Fibroblast of upper back skin (primary cell): ENCODE measurements at places on chromosomes 4 and X.

DNA sequence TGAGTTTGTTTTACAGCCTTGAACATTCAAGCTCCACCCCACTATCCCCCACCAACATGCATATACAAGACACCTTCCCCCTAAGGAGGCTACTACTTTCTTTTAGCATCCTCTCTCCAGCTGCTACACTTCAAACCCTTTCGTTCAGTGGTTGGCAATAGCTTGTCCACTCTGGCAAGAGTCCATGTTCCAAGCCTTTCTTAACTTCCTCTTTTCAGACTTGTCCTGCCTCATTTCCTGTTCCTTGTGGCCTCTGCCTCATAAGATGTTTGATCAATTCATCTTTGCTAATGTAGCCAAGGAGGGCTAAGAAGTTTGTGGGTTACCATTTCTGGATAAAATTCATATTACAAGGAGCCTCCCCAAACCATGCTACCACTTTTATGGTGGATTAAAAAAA lies 20.8 kb upstream of the ZCCHC12 start:
- peak; percentile 33 for DNase-seq

GRCh38 chr4:2141762-2142451 lies 82.8 kb downstream of the NAT8L start:
- no peak for DNase-seq

- no peak for DNase-seq
Measured at GRCh38 chr4:26279446-26279845, 41.4 kb upstream of the RBPJ start.

- peak; percentile 28 for DNase-seq
Measured at GRCh38 chr4:48467891-48468290, 15.3 kb upstream of the SLC10A4 start.

DNA sequence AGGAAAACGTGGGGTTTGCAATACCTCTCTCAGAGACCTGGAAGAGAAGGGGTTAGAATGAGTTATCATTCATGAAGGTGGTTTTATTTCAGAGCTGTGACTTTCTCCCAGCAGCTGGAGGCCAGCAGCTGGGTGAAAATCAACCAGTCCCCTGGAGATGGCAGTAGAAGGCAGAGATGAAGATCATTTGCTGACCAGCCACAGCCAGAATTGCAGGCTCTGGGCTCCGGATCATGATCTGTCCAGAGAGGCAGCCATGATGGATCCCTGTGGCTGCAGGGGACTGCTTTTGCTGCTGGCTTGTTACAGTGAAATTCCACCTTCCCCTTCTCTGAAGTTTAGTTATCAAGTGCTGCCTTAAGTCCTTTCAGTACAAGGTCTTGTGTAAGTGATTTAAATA lies 46.9 kb upstream of the TAB3 start:
- DNase-seq = no peak

DNA sequence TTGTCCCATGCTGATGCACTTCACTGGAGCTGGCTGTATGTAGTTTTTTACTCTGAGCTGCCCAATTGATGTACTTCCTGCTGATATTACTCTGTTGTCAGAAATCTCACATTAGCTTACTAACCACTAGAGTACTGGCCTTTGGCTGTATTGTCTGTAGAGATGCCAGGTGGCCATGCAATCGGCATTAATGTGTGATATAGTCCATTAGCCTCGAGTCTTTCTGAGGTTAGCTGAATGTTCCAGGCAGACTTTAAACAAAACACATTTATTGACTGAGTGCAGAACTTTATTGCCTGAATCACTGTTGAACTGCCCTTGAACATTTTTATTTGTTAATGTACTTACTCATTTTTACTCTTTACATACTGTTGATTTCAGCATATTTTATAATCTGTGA lies 335.2 kb downstream of the PCDH10 start:
- no peak for DNase-seq

DNA sequence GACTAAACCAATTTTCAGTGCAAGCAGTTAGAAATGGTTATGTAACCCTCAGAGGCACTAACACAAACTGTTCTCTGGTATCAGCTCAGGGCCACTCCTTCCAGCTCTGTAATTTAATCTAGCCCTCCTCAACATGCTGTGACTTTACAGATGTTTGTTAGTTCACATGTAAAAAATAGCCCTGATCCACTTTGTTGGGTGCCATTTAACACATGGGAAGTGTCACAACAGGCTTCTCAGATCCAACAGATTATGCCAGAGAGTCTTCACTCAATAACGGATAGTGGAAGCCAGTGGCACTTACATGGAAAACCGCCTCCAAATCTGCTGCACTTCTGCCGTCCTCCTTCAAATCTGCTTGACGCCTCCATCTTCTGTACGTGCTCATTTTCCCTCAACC lies 51.6 kb downstream of the ATP8A1 start:
- DNase-seq = no peak

DNA sequence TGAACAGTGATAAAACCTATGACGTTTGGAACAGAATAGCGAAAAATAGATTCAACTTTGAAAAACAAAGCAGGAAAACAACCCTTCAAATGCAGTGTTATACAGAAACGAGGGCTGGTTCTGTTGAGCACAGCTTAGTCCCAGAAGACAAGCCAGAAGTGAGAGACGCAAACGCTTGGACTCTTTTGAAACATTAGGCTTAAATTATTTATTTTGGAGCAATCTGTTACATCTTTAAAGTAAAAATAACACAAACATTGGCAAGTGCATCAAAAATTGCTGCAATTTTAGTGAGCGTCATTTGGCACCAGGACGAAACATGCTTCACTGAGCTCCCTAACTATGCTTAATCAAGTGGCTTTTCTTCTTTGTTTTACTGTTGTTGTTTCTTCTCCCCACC lies 63.5 kb downstream of the ENPP6 start:
- DNase-seq = no peak

DNA sequence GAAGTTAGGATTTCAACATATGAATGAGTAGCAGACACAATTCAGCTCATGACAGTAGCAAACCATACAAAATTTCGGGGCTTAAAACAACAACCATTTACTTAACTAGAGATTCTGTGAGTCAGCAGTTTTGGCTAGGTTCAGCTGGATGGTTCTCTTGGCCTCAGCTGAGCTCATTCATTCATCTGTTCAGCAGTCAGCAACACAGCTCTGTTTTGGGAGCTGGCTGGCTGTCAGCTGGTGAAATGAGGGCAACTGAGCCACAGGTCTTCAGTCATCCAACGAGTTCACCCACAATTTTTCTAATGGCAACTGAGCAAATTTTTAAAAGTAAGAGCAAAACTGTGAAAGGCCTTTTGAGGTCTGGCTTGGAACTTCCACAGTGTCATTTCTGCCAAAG lies 2005.1 kb upstream of the AGA start:
- peak; percentile 13 for DNase-seq

DNA sequence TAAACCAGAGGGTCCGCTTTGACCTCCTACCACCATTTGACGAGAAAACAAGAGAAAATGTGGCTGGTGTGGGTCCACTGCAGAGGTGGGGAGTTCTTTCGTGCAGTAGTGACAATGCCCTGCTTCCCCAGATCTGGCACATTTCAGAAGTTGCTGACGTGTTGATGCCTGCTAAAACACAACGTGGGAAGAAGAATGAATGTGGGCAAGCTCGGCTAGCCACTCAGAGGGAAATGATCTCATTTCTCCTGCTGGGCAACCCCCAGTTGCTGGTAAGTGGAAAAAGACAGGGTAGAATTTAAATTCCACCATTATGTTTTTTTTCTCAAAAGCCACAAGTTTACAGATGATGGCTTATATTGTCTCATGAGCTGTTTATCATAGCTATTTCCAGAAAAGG lies 77.9 kb downstream of the LUZP4 start:
- no peak for DNase-seq

- peak; percentile 59 for DNase-seq
Measured at GRCh38 chr4:16264798-16265197, 38.5 kb upstream of the TAPT1 start.

DNA sequence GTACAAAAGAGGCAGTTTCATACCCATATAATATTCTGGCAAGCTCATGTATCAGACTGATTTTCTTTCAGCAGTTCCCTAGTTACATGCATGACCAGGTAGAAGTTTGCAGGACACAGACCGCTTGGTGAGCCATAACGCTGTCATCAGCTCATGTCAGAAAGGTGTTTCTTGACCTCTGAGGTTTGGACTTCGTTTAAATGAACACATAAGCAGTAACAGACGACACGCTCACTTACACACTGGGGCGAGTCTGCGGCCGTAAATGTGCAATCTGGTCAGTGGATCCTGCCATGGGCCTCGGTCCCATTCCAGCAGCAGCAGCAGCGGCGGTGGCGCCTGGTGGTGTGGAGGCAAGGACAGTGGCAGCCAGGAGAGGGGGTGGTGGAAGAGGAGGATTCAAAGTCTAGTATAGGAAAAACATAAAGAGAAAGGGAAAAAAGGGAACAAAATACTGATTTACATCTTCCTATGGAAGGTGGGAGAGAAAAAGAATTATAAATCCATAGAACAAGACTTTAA lies 111.9 kb upstream of the CBR4 start:
- no peak for DNase-seq

DNA sequence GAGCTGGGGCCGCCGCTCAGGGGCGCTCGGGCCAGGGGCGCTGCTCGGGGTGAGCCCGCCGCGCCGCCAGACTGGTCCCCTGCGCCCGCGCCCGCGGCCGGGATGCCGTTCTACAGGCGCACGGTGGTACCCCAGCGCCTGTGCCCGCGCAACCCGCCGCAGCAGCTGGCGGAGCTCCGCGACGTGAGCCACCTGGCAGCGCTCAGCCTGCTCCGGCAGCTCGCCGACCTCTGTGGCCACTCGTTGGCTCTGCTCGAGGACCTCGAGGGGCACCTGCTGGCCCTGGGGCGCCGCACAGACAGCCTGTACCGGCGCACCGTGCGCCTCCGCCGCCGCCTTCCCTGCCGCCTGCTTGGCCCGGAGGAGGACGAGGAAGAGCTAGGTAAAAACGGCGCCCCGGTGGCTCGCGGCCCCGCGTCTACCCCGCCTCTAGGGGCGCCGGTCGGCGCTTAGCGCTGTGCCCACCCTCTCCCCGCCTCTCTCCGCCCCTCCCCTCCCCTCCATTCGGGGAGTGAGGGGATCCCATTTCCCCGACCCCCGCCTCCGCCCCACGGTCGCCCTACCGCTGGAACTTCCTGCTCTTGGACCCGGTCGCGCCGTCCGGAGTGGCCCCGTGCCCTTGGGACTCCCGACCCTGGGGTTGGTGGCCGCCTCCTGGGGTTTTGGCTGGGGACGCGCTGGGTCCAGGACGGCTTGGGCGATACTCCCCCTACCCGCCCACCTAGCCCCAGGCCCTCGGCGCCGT lies 513 bp downstream of the NHSL2 start:
- no peak for DNase-seq

GRCh38 chr4:153638999-153639398 lies 45.1 kb upstream of the TLR2 start:
- no peak for DNase-seq
